Mammary microvascular endothelial cell (primary cell): ENCODE measurements at places on chromosomes 1 and 21. TPM values are rescaled to one million over a fixed set of nuclear protein-coding genes. Genes with fewer than 3 reads are reported as not detected.

The FCRL2 gene
- not detected in 2 replicates for total RNA-seq

The TIAM1 gene
- total RNA-seq: 0.89 and 4.4 TPM in 2 replicates

The LRRN2 gene
- total RNA-seq: 0.05 and 0.07 TPM in 2 replicates

The PRR9 gene
- total RNA-seq: not detected in 2 replicates

The SMPDL3B gene
- 0.10 and 0.33 TPM in 2 replicates for total RNA-seq

The FMO2 gene
- total RNA-seq: not detected in 2 replicates

The KRTAP10-3 gene
- total RNA-seq: not detected in 2 replicates

The DEGS1 gene
- total RNA-seq: 126 and 127 TPM in 2 replicates

The EBNA1BP2 gene
- 216 and 245 TPM in 2 replicates for total RNA-seq

The LRRC53 gene
- total RNA-seq: not detected in 2 replicates

The FMN2 gene
- 0.15 TPM in 1 of 2 replicates, not detected in the other for total RNA-seq

The ERI3 gene
- 47.5 and 51.2 TPM in 2 replicates for total RNA-seq

The OR2M7 gene
- not detected in 2 replicates for total RNA-seq

The TNNI3K gene
- total RNA-seq: not detected in 2 replicates

The CYP4A22 gene
- not detected in 2 replicates for total RNA-seq

The IL22RA1 gene
- total RNA-seq: not detected in 2 replicates

The CHIA gene
- total RNA-seq: not detected in 2 replicates

The STXBP3 gene
- total RNA-seq: 31.8 and 33.4 TPM in 2 replicates

The MATN1 gene
- total RNA-seq: not detected in 2 replicates

The CFAP57 gene
- 0.13 and 0.15 TPM in 2 replicates for total RNA-seq

The GREM2 gene
- not detected in 2 replicates for total RNA-seq

The SH2D5 gene
- 2.9 and 5.1 TPM in 2 replicates for total RNA-seq
